Subcutaneous preadipocyte (primary cell): ENCODE measurements at places on chromosomes 3 and 15. TPM values are rescaled to one million over a fixed set of nuclear protein-coding genes. Genes with fewer than 3 reads are reported as not detected.

The MYL3 gene
- total RNA-seq, result not detected in 2 replicates

The CATSPER2 gene
- total RNA-seq, result 0.39 and 1.5 TPM in 2 replicates

The MINAR1 gene
- 0.73 and 0.98 TPM in 2 replicates for total RNA-seq

The GOLGA8H gene
- under 0.01 TPM in 1 of 2 replicates, not detected in the other for total RNA-seq

The RTF1 gene
- total RNA-seq, result 26.2 and 26.8 TPM in 2 replicates

The ITIH4 gene
- under 0.01 and 1.8 TPM in 2 replicates for total RNA-seq

The PLAAT1 gene
- 0.37 TPM in 1 of 2 replicates, not detected in the other for total RNA-seq

The PSTPIP1 gene
- total RNA-seq, result under 0.01 and 0.37 TPM in 2 replicates

The ENTPD3 gene
- total RNA-seq, result not detected in 2 replicates

The SPTSSB gene
- 0.20 and 0.37 TPM in 2 replicates for total RNA-seq

The DUT gene
- total RNA-seq, result 59.5 and 59.6 TPM in 2 replicates

The WNT5A gene
- 7.0 and 25.6 TPM in 2 replicates for total RNA-seq

The DCLK3 gene
- total RNA-seq, result under 0.01 TPM in 1 of 2 replicates, not detected in the other

The HHLA2 gene
- total RNA-seq, result not detected in 2 replicates

The P2RY12 gene
- 0.37 TPM in 1 of 2 replicates, not detected in the other for total RNA-seq

The HES1 gene
- total RNA-seq, result 0.39 TPM in 1 of 2 replicates, not detected in the other

The XCR1 gene
- total RNA-seq, result not detected in 2 replicates

The DNAH12 gene
- total RNA-seq, result under 0.01 TPM in 1 of 2 replicates, not detected in the other

The GOLGA8Q gene
- total RNA-seq, result 0.20 and 1.1 TPM in 2 replicates

The MITF gene
- 3.9 and 6.2 TPM in 2 replicates for total RNA-seq

The SPRED1 gene
- 68.0 and 113 TPM in 2 replicates for total RNA-seq

The SCN5A gene
- total RNA-seq, result 0.20 and 0.37 TPM in 2 replicates

The C2CD4A gene
- not detected in 2 replicates for total RNA-seq

The AP4E1 gene
- total RNA-seq, result 10.3 and 14.9 TPM in 2 replicates

The THSD4 gene
- 5.9 and 38.5 TPM in 2 replicates for total RNA-seq

The INSYN1 gene
- total RNA-seq, result 0.59 and 0.73 TPM in 2 replicates

The GOLGA6L26 gene
- total RNA-seq, result not detected in 2 replicates

The FAM107A gene
- total RNA-seq, result under 0.01 TPM in 1 of 2 replicates, not detected in the other

The RASGRP1 gene
- total RNA-seq, result not detected in 2 replicates
